Naive thymus-derived CD4-positive, alpha-beta T cell (primary cell): ENCODE measurements at places on chromosomes 6 and 20.
A peak's percentile ranks its signal among the peaks of the same experiment; 100 is the strongest.

- H3K4me1 ChIP-seq: no peaks in the 10 kb centered on the region
- no peaks in the 10 kb centered on the region for H3K27me3 ChIP-seq
- DNase-seq: no peak
These were observed 297.8 kb downstream of the PRL start for GRCh38 chr6:21999012-21999528.

DNA sequence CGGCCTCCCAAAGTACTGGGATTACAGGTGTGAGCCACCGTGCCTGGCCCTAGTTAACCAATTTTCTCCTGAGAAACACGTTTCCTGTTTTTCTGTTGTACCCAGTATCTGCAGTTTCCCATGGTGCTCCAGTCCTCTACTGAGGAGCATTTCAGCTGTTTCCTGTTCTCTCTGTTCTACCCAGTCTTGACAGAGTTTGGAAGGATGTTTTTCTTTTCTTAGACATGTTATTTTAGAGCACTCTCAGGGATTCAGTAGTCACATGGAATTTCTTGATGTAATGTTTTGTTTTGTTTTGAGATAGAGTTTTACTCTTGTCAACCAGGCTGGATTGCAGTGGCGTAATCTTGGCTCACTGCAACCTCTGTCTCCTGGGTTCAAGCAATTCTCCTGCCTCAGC is 129.8 kb upstream of the TIAM2 start:
- H3K27ac ChIP-seq: no peak overlapping the region
- no peaks in the 10 kb centered on the region for H3K27me3 ChIP-seq
- no peak for DNase-seq
- no peaks in the 10 kb centered on the region for H3K36me3 ChIP-seq
- H3K4me3 ChIP-seq: no peak overlapping the region

DNA sequence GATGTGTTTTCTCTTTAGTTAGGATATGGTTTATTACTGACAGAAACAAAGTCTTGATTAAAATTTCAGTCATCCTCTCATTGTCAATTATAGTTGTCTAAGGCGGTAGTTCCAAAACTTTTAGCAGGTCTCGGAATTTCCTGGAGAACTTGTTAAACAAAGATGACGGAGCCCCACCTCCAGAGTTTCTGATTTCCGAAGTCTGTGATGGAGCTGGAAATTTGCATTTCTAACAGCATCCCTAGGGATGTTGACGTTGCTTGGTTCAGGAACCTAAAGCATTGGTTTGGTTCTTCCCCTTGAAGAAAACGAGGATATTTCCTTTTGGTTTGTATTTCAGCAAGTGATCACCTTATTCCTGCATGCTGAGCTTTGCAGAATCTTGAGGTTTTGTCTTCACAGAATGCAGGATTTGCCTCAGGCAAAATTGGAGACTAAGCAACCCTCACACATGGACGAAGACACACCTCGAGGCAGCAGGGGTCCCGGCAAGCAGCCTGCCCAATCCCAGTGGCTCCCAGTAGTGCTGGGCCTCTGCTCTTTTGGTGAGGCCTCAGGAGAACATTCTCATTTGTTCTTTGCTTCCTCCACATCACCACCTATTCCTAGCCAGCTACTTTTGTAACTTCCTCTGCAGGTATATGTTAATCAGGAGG is 187.1 kb upstream of the PHACTR1 start:
- no peak overlapping the region for H3K4me3 ChIP-seq
- no peak overlapping the region for H3K27ac ChIP-seq
- H3K27me3 ChIP-seq: no peaks in the 10 kb centered on the region
- H3K36me3 ChIP-seq: no peaks in the 10 kb centered on the region

- no peak overlapping the region for H3K4me3 ChIP-seq
- DNase-seq: peak; percentile 54
- H3K36me3 ChIP-seq: no peaks in the 10 kb centered on the region
- no peaks in the 10 kb centered on the region for H3K4me1 ChIP-seq
- no peak overlapping the region for H3K27ac ChIP-seq
- H3K27me3 ChIP-seq: no peaks in the 10 kb centered on the region
These were observed 6.6 kb upstream of the BTNL2 start for GRCh38 chr6:32413427-32414047.

GRCh38 chr6:139757784-139758183 is 383.3 kb upstream of the CITED2 start:
- H3K4me3 ChIP-seq: no peak overlapping the region
- H3K4me1 ChIP-seq: no peaks in the 10 kb centered on the region
- H3K27me3 ChIP-seq: no peaks in the 10 kb centered on the region
- no peaks in the 10 kb centered on the region for H3K36me3 ChIP-seq
